Thoracic aorta (tissue), 2 donors: ENCODE measurements at places on chromosomes 16 and 17.
A peak's percentile ranks its signal among the peaks of the same experiment; 100 is the strongest.

GRCh38 chr16:55292491-55292890 is 31.5 kb upstream of the IRX6 start:
- no peak for DNase-seq
- no peak overlapping the region for H3K4me3 ChIP-seq
- H3K4me1 ChIP-seq: no peaks in the 10 kb centered on the region
- no peaks in the 10 kb centered on the region for H3K36me3 ChIP-seq
- H3K27ac ChIP-seq: no peak overlapping the region

- no peak for DNase-seq
- no peaks in the 10 kb centered on the region for H3K27me3 ChIP-seq
- no peak overlapping the region for H3K4me3 ChIP-seq
- H3K27ac ChIP-seq: no peak overlapping the region
- H3K36me3 ChIP-seq: no peaks in the 10 kb centered on the region
- H3K4me1 ChIP-seq: peaks cover 7% of the 10 kb centered on the region
These were observed 14.7 kb downstream of the TBC1D24 start for GRCh38 chr16:2489581-2489980.

DNA sequence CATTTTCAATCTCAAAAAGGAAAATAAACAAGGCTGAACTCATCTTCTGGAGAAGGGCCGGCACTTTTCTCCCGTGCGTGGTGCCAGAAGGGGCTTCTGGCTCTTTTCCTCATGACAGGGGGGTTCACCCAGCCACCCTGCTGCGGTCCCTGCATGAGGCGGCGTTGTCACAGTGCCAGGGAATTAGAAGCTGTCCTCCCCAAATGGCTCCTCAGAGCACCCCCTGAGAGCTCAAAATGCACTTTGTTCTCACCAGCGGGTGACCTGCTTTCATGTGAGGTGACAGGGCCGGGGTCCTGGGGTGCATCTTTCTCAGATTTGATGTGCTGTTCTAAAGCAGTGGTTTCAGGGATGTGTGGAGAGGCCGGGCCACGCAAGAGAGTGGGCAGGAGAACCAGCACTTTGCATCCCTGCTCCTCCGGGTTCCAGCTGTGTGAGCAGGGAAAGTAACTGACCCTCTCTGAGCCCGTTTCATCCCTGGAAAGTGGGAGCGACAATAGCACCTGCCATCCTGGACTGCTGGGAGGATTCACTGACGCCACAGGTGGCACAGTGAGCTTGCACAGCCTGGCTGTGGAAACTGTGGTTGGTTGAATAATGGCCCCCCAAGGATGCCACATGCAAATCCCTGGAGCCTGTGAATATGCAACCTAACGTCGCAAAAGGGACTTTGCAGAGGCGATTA is 94.0 kb downstream of the FOXL1 start:
- H3K4me3 ChIP-seq: no peak overlapping the region
- H3K36me3 ChIP-seq: no peaks in the 10 kb centered on the region
- no peak overlapping the region for H3K27ac ChIP-seq
- no peak for DNase-seq

DNA sequence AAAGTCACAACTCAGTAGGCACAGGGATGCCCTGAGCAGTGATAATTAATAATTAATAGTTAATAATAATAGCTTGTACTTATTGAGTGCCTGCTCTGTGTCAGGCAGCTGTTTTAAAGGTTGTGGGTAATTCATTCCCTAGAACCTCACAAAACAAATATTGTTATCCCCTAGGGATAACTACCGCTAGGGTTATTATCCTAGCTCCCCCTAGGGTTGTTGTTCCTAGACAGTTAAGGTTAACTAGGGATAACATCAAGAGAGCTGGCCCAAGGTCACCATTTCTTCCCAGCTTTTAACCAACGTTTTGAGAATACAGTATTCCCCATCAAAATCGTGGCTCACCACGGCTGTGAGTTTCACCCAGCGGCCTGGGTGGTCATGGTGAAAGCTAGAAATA is 180.1 kb downstream of the PRKCB start:
- DNase-seq: no peak
- H3K27me3 ChIP-seq: no peaks in the 10 kb centered on the region
- no peaks in the 10 kb centered on the region for H3K4me1 ChIP-seq
- H3K36me3 ChIP-seq: no peaks in the 10 kb centered on the region
- no peak overlapping the region for H3K27ac ChIP-seq

- H3K4me3 ChIP-seq: no peak overlapping the region
- H3K4me1 ChIP-seq: no peaks in the 10 kb centered on the region
- no peak overlapping the region for H3K27ac ChIP-seq
- H3K36me3 ChIP-seq: no peaks in the 10 kb centered on the region
These were observed 5.5 kb downstream of the ODF4 start for GRCh38 chr17:8345052-8345690.

DNA sequence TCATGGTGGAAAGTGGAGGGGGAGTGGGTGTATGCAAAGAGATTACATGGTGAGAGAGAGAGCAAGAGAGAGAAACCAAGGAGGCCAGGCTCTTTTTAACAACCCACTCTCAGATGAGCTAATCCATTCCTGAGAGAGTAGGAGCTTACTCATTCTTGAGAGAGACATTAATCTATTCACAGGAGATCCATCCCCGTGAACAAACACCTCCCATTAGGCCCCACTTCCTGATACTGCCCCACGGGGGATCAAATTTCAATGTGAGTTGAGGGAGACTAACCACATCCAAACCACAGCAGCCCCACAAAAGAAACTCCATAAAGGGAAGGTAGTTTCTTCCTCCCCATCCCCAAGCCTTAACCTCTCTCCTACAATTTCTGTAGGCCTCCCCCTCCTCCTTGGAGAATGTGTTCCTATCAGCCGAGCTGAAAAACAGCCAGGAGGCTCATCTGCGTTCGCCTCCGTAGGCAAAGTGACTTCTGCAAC is 450.0 kb downstream of the NPIPA7 start:
- H3K27ac ChIP-seq: no peak overlapping the region
- DNase-seq: no peak
- H3K36me3 ChIP-seq: no peaks in the 10 kb centered on the region
- H3K27me3 ChIP-seq: no peaks in the 10 kb centered on the region

GRCh38 chr17:39617446-39618245 is 9.1 kb upstream of the PPP1R1B start:
- H3K4me1 ChIP-seq: peaks cover 19% of the 10 kb centered on the region
- no peaks in the 10 kb centered on the region for H3K36me3 ChIP-seq
- H3K4me3 ChIP-seq: peak overlapping the region; percentile 72

DNA sequence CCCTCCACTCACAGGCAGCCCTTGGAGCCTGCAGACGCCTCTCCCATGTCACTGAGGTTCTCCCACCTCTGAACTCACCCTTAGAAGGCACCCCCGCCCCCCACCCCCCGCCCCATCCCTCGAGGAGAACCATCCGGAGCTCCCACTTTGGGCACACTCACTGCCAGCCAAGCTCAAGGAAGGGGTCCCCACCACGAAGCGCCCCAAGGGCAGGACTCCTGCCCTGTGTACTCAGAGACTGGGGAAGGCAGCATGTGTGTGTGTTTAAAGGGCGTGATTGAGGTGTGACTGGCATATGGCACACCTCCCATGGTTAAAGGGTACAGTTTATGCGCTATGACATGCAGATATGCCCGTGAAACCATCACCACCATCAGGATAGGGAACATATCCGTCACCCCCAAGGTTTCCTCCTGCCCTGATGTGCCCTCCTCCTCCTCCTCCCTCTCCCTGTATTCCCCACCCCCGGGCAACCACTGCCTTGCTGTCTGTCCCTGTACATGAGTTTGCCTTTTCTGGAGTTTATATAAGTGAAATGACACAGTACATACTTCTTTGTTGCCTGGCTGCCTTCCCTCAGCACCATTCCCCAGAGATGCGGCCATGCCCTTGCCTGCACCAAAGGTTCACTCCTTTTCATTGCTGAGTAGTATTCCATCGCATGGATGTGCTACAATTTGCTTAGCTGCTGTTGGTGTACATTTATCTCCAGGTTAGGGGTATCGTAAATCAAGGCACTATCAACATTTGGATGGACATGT is 14.0 kb upstream of the RBFOX3 start:
- H3K27ac ChIP-seq: no peak overlapping the region
- no peak overlapping the region for H3K4me3 ChIP-seq
- no peaks in the 10 kb centered on the region for H3K27me3 ChIP-seq
- no peak for DNase-seq
- no peaks in the 10 kb centered on the region for H3K36me3 ChIP-seq

- H3K27ac ChIP-seq: no peak overlapping the region
- no peak overlapping the region for H3K4me3 ChIP-seq
- no peaks in the 10 kb centered on the region for H3K36me3 ChIP-seq
- peaks cover 49% of the 10 kb centered on the region for H3K4me1 ChIP-seq
- DNase-seq: no peak
- H3K27me3 ChIP-seq: no peaks in the 10 kb centered on the region
These were observed 79.8 kb downstream of the ZDHHC7 start for GRCh38 chr16:84931506-84931905.

DNA sequence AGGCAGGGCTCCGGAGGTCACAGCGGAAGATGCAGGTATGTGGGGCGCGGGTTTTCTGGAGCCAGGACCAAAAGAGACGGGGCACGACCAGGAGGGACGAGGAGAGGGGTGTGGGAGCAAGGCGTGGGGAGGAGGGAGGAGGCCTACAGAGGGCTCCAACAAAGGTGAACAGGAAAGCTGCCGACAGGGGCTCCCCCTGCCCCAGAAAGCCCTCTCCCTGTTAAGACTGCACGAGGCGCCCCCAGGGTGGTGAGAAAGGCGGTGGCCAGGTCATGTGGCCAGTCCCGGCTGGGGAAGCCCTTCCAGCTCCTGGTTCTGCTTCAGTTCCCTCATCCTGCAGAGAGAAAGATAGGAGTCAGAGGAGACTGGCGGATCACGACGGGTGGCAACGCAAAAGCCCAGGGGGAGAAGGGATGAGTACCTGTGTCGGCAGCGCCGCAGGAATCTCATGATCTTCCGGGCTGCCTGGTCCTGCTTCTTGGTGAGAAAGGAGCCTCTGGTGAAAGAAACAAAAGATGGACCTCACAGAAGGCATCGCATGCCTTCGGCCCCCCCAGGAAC is 949 bp upstream of the SPAG7 start:
- H3K36me3 ChIP-seq: peaks cover 18% of the 10 kb centered on the region
- DNase-seq: no peak
- H3K27me3 ChIP-seq: no peaks in the 10 kb centered on the region
- H3K27ac ChIP-seq: peak overlapping the region; percentile 94
- H3K4me3 ChIP-seq: peak overlapping the region; percentile 89
- peaks cover 13% of the 10 kb centered on the region for H3K4me1 ChIP-seq

DNA sequence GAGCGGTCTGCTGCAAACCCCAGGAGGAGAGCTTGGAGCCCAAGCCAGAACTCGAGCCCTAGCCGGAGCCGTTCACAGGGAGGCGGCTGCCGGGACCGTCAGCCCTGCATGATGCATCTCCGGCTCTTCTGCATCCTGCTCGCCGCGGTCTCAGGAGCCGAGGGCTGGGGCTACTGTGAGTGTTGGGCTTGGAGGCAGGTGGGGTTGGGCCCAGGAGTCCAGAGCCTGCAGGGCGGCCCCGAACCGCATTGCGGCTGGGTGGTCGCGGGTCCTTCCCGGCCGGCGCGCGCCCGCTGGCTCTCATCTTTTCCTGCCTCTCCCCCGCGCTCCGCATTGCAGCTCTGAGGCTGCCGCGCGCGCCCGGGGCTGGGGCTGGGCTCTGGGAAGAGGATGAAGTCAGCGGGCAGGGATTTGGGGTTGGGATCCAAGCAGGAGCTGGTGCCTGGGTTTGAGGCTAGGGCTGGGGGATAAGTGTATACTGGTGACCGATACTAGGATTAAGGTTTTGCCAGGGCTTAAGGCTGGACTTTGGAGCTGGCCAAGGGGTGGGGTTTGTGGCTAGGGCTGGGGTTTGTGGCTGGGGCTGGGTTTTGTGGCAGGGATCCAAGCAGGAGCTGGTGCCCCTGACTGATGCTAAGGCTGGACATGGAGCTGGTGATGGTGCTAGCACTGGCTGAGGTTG is 532 bp downstream of the CNTNAP1 start:
- DNase-seq: no peak
- H3K36me3 ChIP-seq: peaks cover 4% of the 10 kb centered on the region
- H3K4me1 ChIP-seq: peaks cover 32% of the 10 kb centered on the region
- no peaks in the 10 kb centered on the region for H3K27me3 ChIP-seq
- H3K4me3 ChIP-seq: peak overlapping the region; percentile 71

GRCh38 chr16:22098405-22099255 is 6.3 kb downstream of the VWA3A start:
- no peaks in the 10 kb centered on the region for H3K36me3 ChIP-seq
- no peaks in the 10 kb centered on the region for H3K4me1 ChIP-seq
- H3K4me3 ChIP-seq: no peak overlapping the region
- H3K27me3 ChIP-seq: no peaks in the 10 kb centered on the region
- DNase-seq: no peak
- H3K27ac ChIP-seq: no peak overlapping the region

GRCh38 chr17:72361892-72362291 is 241.1 kb downstream of the SOX9 start:
- no peak for DNase-seq
- H3K27ac ChIP-seq: no peak overlapping the region
- no peaks in the 10 kb centered on the region for H3K4me1 ChIP-seq
- H3K4me3 ChIP-seq: no peak overlapping the region
- no peaks in the 10 kb centered on the region for H3K36me3 ChIP-seq
- no peaks in the 10 kb centered on the region for H3K27me3 ChIP-seq

- DNase-seq: no peak
- H3K4me1 ChIP-seq: no peaks in the 10 kb centered on the region
- H3K27ac ChIP-seq: no peak overlapping the region
- H3K36me3 ChIP-seq: no peaks in the 10 kb centered on the region
These were observed 27.1 kb downstream of the HOXB1 start for GRCh38 chr17:48503747-48504146.

- peak overlapping the region; percentile 35 for H3K27ac ChIP-seq
- H3K4me3 ChIP-seq: peak overlapping the region; percentile 93
- peak; percentile 69 for DNase-seq
- H3K36me3 ChIP-seq: no peaks in the 10 kb centered on the region
These were observed 42.5 kb upstream of the AMZ2 start for GRCh38 chr17:68205251-68205807.

DNA sequence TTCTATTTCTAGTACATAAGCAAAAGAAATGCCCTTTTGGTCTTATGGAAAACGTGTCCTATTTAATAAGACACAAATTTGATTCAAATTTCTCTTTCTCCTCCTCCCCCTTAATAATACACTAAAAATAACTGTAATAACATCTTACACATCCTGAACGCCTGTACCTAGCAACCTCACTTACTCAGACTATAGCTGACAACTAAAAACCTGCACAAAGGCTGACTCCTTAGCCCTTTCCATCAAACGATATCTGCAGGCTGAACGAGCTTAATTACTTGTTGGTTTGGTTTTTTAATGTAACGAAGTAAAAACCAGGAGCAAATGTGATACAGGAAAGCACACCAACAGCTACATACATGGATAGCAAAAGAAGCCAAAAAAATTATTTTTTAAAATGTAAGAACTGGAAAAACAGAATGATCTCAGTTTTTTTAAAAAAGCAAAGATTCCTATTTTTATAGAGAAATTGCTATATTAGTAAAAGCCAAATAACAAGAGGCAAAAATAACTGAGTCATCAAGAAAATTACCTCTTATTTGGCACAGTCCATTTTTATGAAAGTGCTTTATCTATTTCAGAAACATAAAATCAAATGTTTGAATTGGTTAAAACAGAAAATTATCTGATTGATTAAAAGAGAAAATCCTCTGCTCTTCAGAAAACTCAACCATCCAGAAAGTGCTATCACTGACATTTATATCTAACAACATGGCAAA is 23.5 kb downstream of the ADCY9 start:
- peak overlapping the region; percentile 58 for H3K4me3 ChIP-seq
- no peaks in the 10 kb centered on the region for H3K36me3 ChIP-seq
- H3K27ac ChIP-seq: peak overlapping the region; percentile 75

GRCh38 chr17:48970865-48971687 is 2.7 kb upstream of the GIP start:
- H3K27ac ChIP-seq: no peak overlapping the region
- H3K36me3 ChIP-seq: no peaks in the 10 kb centered on the region
- peaks cover 15% of the 10 kb centered on the region for H3K4me1 ChIP-seq
- no peaks in the 10 kb centered on the region for H3K27me3 ChIP-seq
- H3K4me3 ChIP-seq: no peak overlapping the region
- no peak for DNase-seq
